ENCODE measurements at places on chromosomes 6 and 20. TPM values are rescaled to one million over a fixed set of nuclear protein-coding genes. Genes with fewer than 3 reads are reported as not detected.

The COX7A2 gene
- 569 TPM for total RNA-seq

The ZNF831 gene
- total RNA-seq, result 0.28 TPM

The RBPJL gene
- total RNA-seq, result not detected

The PRRT1 gene
- 0.78 TPM for total RNA-seq

The HRH3 gene
- 0.49 TPM for total RNA-seq

The ASIP gene
- total RNA-seq, result not detected

The UBE2V1 gene
- total RNA-seq, result 139 TPM

Data from motor neuron (in vitro differentiated cells).